ENCODE measurements at places on chromosomes 5 and 9.

DNA sequence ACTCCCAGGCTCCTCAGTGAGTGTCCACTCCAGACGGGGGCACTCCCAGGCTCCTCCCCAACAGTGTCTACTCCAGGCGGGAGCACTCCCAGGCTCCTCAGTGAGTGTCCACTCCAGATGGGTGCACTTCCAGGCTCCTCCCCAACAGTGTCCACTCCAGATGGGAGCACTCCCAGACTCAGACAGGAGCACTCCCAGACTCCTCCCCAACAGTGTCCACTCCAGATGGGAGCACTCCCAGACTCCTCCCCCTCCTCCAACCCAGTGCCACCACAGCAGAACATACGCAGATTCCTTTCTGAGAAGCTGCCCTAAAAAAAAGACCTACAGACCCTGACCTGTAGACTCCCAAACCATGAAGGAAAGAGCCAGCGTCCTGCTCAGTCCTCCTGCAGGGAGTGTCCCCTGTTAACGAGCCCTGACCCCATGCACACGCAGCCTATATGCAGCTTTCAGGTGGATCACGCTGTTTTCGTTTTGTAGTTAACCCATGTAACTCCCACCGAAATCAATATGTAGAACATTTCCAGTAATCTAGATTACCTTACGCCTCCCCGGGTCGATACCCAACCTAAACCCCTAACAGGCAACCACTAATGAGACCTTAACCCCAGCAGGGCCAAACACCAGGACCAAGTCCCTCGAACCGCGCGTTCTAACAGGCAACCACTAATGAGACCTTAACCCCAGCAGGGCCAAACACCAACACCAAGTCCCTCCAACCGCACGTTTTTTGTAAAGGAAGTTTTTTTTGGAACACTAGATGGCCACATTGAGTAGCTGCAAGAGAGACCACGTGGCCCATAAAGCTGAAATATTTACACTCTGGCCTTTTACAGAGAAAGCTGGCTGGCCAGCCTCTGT is 15.7 kb downstream of the PNPLA7 start:
- DNase-seq = no peak

DNA sequence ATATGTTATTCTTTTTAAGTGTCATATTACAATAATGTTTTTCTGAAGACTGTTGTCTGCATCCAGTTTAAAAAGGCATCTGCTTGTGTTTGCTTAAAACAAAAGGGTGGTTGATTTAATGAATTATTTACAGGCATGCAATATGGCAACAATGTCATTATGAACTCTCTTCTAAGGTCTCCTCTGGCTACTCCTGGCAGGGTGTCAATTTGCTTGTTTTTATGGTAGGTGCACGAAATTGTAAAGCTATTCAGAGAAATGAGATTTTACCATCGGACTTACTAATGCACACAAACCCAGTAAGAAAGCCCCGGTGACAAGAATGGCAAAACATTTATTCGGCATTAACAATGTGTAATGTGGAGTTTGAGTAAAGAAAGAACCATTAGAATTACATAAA is 539.8 kb upstream of the ZNF608 start:
- DNase-seq = no peak

- DNase-seq = no peak
Observed at GRCh38 chr9:104864675-104865104, 63.3 kb downstream of the ABCA1 start.

GRCh38 chr5:151633892-151634291 is 42.8 kb upstream of the FAT2 start:
- DNase-seq = no peak

GRCh38 chr5:73781107-73781768 is 155.2 kb downstream of the ARHGEF28 start:
- no peak for DNase-seq

DNA sequence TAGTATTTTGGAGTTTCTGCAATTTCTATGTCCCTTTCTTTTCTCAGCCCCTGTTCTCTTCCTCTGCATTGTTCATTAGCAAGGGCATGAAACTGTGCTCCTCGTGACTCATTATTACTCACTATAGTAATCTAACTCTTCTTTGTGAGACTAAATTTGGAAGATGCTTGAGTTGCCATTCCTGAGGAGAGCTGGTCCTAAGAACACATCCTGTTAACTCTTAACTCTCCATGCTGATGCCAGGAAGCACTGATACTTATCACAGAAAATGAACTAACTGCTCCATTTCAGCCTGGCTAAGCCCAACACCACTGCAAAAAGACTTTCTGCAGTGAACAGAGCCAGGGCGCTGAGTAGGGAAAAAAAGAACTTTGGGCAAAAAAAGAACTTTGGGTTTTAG is 10.6 kb upstream of the CSNK1A1 start:
- DNase-seq = no peak

GRCh38 chr5:171533153-171533552 is 113.7 kb downstream of the FGF18 start:
- no peak for DNase-seq

DNA sequence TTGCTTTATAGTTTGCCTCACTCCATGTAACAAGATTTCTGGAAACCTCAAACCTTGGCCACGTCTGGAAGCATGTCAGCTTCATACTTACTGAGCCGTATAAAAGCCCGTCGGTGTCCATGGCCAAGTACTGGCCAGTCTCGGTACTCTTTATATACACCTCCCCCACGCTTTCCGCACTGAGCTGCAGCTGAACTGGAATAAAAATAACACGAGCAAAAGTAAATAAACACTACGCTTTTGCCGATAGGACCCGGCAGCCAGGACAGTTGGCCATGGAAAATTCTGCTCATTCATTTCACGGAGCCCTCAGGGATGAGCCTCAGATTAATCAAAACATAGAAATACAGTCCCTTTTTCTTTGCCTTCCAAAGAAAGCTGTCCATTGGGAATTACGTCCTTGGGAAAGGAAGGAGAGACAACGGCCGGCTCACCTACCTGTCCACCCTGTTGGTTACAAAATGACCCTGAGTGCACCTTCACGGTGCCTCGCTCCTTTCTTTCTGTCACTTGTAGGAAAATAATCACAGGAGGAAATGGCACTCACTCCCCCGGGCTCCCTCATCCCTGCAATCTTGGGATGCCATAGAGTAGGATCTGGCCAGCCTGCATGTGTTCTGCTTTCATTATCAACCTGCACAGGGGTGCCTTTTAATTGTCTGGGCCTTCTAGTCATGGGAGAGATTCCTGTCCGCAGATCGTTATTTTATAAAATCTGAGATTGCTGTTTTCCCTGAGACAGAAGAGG is 85.1 kb downstream of the FGF1 start:
- no peak for DNase-seq

GRCh38 chr9:16551692-16552091 is 318.8 kb downstream of the BNC2 start:
- DNase-seq = no peak

GRCh38 chr9:84357275-84357674 is 16.7 kb upstream of the SLC28A3 start:
- DNase-seq = no peak

GRCh38 chr5:32638309-32638708 is 53.0 kb downstream of the SUB1 start:
- no peak for DNase-seq

DNA sequence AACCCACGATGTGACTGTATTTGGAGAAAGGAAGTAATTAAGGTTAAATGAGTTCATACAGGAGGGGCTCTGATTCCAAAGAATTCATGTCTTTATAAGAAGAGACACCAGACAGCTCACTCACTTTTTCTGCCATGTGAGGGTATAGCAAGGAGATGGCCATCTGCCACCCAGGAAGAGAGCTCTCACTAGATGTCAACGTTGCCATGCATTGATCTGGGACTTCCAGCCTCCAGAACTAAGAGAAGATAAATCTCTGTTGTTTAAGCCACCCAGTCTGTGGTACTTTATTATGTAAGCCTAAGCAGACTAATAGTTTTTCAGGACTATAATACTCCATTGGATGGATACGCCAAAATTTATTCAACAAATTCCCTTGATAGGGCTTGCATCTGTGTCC is 89.8 kb upstream of the RAD23B start:
- no peak for DNase-seq

DNA sequence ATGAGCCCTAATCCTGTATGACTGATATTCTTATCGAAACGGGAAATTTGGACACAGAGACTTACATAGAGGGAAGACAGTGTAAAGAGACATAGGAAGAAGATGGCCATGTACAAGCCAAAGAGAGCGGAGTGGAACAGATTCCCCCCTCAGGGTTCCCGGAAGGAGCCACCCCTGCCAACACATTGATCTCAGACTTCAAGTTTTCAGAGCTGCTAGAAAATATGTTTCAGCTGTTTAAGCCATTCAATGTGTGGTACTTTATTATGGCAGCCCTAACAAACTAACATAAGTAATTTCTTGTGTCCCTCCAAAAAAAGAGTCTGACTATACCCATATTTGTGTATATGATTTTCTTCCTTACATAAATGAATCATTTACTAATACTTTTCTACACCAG is 128.0 kb upstream of the STC2 start:
- no peak for DNase-seq

GRCh38 chr5:177471610-177472356 is 1.7 kb downstream of the DBN1 start:
- DNase-seq = no peak

DNA sequence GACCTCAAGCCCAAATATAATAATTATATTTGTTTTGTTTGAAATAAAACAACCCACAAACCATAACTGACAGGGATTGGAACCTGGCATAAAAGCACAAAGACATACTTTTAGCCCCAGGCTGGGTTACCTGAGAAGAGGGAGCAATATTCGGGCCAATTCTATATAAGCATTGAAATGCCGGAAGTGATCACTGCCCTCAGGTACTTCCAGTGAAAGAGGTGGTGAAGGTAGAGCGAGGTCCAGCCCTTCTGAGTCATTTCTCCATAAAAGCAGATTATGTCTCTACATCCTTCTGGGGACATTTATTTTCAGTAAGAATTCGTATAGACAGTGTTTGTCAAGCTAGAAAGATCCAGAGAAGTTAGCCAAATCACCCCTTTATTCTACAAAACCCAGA is 59.6 kb downstream of the GCNT4 start:
- no peak for DNase-seq

DNA sequence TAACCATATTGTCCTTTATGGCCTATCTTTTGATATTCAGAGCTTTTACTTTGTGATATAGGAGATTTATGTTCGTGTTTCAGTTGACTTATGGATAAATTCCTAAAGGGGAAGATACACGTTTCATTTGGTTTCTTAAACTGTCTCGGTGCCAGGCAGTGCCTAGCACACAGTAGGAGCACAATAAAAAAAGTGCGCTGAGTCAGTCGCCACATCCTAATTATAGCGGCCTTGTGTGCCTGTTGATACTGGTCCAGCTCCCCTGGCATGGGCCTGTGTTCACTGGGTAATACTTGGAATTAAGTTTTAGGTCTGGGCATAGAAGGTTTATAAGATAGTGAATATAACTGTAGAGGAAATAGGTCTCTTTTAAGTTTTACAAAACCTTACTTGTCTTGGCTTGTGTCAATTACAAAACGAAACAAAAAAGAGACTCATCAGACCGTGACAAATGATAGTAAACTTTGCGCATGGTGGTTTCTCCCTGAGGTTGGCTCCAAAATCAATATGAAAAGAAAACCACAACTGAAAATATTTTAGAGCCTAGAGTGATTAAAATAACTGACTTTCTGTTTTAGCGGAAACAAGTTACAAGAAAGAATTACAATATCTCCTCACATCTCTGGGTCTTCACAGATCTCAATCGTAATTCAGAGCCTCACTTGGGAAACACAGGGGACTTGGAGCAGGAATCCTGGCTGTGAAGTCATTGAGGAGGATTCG is 84.8 kb downstream of the MVB12B start:
- DNase-seq = no peak

- DNase-seq = no peak
Observed at GRCh38 chr5:92380069-92380770, 997.1 kb upstream of the ARRDC3 start.

- DNase-seq = no peak
Observed at GRCh38 chr5:110496276-110496675, 230.2 kb downstream of the TMEM232 start.

DNA sequence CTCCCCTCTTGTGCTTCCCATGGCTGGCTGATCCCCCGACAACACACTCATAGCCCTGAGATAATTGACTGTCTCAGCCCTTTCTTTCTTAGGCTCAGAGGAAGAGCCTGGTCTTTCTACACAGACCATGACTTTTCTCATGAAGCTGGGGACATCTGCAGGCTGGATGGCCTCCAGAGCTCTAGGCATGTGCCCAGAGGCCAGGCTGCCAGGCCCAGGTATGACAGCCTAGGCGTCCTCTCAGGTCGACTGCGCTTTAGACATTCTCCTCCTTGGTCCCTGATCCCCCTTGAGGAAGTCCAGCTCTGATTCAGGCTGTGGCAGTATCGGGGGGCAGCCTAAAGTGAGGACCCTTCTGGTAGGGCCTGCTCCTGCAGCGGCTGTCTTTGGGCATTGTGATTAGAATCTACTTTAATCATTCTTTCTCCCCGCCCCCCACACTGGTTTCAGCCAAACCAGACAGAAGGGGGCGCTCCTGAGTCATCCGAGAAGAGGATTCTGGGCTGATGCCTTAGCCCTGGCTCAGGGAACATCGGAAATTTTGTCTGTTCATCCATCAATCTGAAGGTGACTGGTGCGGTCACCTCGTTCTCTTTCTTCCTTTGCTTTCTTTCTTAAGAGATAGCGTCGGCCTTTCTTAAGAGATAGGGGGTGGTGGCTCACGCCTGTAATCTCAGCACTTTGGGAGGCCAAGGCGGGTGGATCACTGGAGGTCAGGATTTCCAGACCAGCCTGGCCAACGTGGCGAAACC is 66.5 kb upstream of the HSPA9 start:
- peak; percentile 88 for DNase-seq

DNA sequence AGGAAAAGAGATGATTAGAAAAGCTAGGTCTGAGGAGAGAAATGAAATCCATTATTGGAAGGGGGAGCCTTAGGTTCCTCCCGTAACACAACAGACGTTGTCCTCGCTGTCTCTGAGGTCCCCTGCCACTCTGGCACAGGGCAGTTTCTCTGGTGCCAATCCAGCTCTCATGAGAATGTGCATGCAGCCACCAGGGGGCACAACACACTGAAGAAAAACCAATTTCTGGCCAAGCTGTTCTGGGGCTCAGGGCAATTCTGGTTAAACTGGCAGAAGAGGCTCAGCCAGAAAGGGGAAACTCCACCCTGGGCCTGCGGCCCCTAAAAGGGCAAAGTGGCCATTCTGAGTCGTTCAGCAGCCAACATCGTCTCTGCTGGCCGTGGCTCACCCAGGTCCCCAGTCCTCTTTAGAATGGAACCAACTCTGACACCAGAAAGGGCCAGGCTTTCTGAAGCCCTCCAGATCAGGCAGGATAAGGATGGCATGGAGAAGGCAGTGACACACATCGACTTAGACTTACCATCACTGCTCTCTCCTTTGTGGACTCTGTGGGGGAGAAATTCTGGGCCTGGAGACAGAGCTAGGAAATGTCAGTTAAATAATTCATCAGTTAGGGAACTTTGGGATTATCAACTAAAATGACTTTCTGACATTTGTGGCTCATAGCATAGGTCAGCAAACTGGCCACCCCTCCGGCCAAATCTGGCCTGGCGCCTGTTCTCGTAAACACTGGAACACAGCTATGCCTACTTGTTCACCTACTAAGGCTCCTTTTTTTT is 58.5 kb upstream of the GOLPH3 start:
- DNase-seq = peak; percentile 74

GRCh38 chr5:122937914-122938313 is 92.5 kb downstream of the SNX24 start:
- no peak for DNase-seq

Data from stimulated activated CD4-positive, alpha-beta T cell treated with anti-CD3 and anti-CD28 coated beads, Interleukin-2, amount 100 ng/mL, for 48 hours (primary cell).